ENCODE measurements at places on chromosomes 2 and 18. TPM values are rescaled to one million over a fixed set of nuclear protein-coding genes. Genes with fewer than 3 reads are reported as not detected.

DNA sequence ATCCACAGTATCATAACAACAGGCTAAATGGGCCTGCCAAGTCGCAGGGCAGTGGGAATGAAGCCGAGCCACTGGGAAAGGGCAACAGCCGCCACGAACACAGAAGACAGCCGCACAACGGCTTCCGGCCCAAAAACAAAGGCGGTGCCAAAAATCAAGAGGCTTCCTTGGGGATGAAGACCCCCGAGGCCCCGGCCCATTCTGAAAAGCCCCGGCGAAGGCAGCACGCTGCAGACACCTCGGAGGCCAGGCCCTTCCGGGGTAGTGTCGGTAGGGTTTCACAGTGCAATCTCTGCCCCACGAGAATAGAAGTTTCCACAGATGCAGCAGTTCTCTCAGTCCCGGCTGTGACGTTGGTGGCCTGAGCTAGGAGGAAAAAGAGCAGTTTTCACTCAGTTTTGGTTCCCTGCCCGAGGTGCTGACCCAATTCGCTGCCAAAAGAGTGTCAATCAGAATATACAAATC is 32.2 kb downstream of the KCTD18 start:
- DNase-seq = no peak

DNA sequence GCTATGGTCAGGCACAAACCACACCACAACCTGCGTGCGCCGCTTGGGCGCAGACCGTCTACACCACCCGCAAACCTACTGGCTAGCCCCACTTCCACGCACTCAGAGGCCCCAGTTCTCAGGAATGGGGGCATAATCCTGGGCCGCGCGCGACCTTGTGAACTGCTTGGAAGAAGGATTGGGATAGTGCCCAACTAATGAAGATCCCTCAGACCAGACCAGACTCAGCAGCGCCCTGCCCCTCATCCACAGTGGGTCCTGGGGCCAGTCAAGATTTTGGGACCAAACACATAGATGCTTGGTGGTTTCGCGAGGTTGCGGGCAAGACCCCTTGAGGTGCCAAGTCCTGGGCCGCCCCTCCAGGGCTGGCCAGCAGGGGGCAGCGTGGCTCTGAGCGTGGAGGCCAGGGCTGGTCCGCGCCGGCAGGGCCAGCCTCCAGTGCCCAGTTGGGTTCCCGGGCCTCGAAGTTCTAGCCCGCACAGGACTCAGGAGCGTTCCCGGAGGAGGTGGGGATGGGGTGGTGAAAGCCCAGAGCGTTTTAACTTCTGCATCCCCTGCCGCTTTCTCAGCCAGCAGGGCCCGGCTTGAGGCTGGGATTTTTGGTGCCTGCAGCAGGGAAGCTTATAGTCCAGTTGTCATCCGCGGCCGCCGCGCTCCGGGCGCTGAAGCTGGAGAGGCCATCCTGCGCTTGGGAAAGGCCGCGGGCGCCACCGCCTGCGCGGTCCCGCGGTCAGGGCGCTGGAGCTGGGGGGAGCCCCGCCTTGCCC is 8.3 kb downstream of the OSR1 start:
- peak; percentile 96 for DNase-seq

DNA sequence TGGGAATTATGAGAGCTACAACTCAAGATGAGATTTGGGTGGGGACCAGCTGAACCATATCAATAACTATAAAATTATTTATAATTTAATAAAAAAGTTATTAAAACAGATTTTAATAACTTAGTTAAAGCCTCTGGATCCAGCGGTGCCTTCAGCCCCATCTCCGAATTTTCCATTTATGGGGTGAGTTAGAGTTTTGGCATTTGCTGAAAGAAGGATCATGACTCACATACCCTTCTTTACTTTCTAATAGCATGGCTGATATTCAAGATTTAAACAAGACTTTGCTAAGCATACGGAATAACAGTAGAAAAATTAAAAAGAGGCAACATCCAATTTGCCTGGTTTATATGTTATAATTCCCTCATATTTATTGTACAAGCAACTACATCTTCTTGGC is 94.5 kb downstream of the RDH14 start:
- DNase-seq = no peak

- DNase-seq = peak; percentile 80
These were observed 110.7 kb upstream of the OTX1 start for GRCh38 chr2:62939735-62940491.

The GKN1 gene
- total RNA-seq = 0.29 TPM

The ALK gene
- total RNA-seq = under 0.01 TPM

The RPS27A gene
- total RNA-seq = 641 TPM

The GCKR gene
- 1.4 TPM for total RNA-seq

All from osteoblast (primary cell).